ENCODE measurements at places on chromosomes 3 and 15.

DNA sequence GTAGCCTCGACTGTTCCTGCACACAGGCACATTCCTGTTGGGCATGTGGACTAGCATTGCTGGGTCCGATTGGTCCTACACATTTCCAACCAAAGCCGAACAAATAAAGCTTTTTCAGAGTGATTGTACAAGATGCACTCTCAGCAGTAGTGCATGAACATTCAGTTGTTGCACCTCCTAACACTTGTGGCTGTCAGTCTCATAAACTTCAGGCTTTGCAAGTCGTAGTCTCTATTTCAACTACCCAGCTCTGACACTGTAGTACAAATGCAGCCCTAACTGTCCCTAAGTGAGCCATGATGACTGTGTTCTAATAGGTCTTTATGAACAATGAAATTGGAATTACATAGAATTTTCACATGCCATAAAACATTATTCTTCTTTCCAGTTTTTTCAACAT is 281.7 kb upstream of the ATP10A start:
- no peak for DNase-seq

GRCh38 chr3:151871639-151872468 is 1.6 kb upstream of the SUCNR1 start:
- DNase-seq = peak; percentile 70

DNA sequence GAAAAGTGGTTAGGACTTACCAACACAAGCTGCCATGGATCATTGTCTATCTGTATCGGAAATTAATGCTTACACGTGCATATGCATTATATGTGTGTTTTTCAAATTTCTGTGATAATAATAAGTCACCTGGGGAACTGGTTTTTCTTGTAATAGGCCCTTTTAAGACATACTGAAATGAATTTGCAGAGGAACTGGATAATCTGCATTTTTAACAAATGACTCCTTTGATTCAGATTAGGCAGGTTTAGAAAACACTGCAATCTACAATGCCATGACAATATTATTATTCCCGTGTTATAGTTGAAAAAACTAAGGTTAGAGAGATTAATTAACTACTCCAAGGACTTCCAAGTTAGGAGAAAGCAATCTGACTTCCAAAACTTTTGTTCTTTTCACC is 23.4 kb downstream of the STRIT1 start:
- DNase-seq = no peak

- no peak for DNase-seq
Measured at GRCh38 chr3:46462111-46462510, 2.6 kb downstream of the LTF start.

DNA sequence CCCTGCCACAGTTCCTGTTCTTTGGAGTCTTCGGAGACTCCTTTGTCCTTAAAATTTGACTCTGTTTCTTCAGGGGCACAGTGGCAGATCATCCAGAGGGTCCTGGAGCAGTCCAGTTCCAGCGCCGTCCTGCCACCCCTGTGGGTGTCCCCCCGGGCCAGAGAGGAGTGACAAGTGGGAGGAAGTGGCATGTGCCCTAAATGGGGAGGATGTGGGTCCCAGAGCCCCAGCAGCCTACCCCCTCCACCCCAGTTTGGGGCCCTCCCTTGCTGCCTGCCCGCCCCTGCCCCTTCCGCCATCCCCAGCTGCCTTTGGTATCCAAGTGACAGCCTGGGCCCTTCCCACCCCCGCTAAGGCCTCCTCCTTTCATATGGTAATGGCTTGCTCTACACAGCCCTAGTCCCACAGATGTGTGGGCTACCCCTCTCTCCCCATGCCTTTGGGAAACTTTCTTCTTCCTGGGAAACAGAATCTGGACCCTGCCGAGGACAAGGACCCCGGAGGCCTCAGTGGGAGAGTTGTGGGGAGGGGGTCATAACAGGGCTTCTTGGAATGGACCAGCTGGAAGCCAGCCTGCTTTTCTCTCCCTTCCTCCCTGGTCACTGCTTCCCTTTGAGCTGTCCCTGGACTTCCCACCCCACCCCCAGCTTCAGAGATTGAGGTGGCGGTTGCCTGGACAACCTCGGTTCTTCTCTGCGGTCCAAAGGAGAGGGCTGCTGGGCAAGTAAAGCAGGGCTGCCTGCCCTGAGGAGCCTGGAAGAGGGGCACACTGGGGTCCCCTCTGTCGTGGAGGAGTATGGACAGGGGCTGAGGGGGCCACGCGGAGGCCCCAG is 43.2 kb downstream of the KLHL25 start:
- DNase-seq = no peak

GRCh38 chr15:29911705-29912104 is 89.4 kb upstream of the TJP1 start:
- DNase-seq = no peak

DNA sequence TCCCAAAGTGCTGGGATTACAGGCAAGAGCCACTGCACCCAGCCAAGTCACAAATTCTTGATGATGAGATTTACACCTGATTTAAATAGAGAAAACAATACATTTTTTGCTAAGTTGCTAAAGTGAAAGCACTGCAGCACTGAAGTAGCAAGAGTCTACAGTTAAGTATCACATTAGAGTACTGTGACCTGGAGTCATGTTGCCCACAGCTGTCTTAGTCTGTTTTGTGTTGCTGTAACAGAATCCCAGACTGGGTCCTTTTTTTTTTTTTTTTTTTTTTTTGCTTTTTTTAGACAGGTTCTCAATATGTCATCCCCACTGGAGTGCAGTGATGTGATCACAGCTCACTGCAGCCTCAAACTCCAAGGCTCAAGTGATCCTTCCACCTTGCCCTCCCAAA is 23.2 kb upstream of the GNB4 start:
- no peak for DNase-seq

- DNase-seq = peak; percentile 85
Measured at GRCh38 chr15:42059661-42060476, 34.5 kb downstream of the PLA2G4D start.

DNA sequence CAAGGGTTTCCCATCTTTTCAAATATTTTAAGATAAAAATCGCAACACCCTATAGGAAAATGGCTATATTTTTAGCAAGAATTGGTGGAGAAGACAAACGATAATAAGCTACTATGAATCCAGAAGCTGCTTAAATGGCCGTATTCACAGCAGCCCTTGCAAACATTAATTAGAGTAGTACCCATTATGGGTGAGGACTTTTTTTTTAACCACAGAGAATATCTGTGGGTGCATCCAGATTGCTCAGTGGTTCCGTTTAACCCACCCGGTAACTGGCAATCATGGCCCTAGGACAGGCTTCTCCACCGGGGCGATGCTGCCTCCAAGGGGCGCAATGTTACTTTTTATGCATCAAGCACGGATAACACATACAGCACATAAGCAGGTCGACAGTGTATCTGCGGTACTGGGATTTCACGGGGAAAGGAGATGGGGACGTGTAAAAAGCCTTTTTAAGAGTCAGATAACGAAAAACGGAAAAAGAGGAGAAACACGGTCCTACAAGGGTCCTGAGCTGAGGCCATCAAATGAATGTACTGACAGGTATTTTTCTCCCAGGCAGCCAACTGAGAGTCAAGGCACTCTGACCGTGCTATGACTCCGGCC is 968 bp upstream of the TMEM266 start:
- no peak for DNase-seq

DNA sequence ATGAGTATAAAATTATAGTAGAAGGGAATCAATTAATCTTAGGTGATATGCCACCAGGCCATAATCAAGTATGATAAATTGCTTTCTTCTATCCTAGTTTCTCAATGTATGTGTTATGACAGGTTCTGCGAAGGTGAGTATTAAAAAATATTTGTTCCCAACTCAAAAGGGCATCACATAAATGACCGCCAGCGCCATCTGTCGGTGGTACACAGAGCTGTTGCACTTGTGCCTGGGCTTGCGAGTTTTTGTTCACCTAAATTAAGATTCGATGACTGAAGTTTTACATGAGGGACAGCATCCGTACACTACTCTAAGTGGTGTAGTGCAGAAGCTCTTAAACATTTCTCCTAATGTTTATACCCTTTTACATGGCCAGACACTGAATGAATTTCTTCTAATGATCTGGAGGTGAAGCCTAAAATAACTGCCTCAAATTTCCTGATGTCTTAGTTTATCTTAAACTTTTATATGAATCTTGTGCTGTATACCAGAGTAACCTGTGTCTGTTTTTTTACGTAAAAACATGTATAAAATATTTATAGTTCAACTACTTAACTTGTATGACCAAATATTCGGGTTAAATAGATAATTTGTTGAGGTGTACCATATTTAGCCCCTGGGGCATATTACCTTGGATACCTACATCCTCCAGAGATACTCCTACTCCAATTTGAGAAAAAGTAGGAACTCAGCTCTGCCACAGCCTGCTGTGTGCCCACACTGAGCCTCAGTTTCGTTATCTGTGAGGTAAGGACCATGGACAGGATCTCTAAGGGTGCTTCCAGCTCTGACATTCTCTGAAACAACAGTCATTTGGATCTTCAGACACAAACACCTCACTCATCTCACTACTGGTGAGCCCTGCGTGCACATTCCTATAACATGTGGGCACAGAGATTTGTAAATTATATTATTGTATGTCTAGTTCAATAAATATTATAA is 365.6 kb downstream of the MAGI1 start:
- DNase-seq = peak; percentile 83

DNA sequence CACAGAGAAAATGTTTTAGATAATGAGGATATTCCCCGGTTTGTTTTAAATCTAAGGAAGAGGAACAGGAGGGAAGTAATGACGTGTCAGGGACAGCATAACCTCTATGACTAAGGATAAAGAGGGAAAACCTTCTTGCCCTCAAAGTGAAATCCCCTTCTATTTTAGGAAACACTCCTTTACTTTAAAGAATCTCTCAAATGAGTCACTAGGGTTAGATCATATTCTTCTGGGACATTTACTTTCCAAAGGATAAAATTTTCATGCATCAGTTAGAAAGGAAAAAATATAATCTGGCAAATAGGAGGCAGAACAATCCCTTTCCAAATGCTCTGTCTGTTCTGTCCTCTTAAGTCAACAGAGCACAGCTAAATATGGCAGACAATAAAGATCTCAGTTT is 43.2 kb upstream of the UBE2E2 start:
- no peak for DNase-seq

GRCh38 chr3:146650691-146651442 is 45.7 kb upstream of the PLSCR5 start:
- no peak for DNase-seq

GRCh38 chr15:94840794-94841783 is 609.7 kb downstream of the MCTP2 start:
- DNase-seq = no peak

DNA sequence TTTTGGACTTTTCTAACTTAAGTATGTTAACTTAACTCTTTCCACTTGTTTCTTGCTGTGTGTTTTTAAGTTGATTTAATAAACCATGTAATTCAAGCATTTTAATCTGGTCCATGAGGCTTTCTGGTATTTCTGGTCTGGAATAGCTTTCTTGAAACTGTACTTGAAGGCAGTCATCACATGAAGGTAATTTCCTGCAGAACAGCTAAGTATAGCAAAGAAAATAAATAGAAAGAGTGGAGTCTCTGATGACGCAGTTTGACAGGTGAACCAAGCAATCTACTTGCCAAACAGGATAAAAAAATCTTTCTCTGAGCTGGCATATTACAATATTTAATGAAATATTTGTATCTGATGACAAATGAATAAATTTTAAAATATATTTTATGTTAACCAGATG is 74.9 kb downstream of the BTLA start:
- no peak for DNase-seq

- DNase-seq = no peak
Measured at GRCh38 chr15:82928711-82929110, 23.8 kb downstream of the HOMER2 start.

- DNase-seq = no peak
Measured at GRCh38 chr15:47705281-47705997, 11.9 kb upstream of the SEMA6D start.

DNA sequence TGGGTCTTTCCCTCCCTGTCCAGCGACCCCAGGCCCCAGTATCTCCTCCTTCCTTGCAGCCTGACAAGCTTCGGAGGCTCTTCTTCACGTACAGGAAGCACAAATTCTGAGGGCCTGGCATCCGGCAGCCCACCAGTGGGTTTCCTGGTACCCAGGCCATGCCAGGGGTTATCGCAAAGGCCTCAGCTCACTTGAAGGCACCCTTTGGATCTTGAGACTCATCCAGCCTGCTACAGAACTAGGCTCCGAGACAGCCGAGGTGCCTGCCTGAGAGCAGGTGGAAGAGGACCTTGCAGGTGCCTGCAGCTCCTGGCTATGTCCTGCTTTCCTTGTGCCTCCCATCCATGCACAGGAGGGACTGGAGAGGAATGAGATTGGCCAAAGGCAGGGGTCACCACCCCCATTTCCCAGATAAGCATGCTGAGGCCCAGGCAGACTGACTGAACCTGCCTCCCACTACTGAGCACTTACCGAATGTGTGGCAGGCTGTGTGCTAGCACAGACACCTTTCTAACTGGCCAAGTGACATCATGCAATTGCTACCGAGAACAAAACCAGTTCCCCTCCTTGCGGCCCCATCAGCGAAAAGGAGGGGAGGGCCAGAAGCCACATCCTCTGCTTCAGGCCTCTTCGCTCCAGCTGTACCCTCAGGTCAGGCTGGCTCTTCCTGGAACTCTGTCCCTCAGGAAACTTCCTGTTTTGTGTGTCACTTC is 11.2 kb downstream of the SH2D7 start:
- DNase-seq = no peak

DNA sequence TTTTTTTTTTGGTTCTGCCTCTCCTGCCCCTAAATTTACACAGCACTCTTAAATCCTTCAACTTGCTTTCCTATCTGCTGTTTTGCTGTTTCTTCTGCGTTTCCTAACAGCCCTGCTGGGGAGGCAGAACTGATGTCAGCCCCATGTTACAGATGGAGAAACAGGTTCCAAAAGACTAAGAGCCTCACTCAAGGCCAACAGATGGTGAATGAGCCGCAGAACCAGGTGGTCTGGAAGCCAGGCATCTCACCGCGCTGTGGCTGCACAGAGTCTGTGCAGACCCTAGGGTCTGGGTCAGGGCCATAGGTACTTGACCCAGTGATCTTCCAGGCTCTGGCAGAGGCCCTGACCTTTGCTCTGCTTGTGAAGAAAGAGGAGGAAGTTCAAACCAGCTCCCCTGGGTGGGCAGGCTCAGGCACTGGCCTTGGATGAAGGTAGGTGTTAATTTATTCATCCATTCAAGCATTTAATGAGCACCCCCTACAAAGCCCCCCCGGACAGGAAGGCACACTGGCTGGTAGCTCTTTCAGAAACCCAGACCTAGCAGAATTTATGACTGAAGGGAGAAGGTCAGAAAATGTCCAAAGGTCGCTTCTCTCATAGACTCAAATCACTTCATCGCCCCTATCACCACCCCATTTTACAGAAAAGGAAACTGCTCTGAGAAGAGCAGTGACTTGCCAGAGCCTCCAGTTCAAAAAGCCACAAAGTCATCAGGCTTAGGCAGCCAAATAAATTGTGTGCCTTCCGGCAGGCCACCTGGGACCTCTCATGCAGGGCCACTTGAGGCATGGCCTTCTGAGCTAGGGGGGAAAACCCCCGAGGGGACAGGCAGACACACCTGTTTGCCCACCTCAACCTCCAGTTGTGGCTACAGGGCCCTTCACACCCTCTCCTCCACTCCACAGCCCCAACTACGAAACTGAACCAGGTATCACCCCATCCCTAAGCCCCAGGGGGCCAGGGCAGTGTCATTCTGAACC is 2.7 kb downstream of the CHDH start:
- DNase-seq = no peak
